ENCODE measurements at places on chromosomes 4 and X. TPM values are rescaled to one million over a fixed set of nuclear protein-coding genes. Genes with fewer than 3 reads are reported as not detected.

DNA sequence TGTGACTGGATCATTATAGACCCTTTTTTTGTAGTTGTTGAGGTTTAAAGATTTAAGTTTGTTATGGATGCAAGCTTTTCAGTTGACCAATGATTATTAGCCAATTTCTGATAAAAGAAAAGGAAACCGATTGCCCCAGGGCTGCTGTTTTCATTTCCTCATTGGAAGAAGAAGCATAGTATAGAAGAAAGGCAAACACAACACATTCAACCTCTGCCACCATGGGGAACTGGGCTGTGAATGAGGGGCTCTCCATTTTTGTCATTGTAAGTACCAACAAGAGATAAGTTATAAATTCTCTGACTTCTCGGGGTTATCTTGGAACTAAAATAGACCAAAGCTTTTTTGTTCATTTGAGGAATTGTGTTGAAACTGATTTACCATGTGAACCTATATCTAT lies at the start of gene CYBB:
CYBB (plus strand) TSS at position 203 of the 400 bp plus-strand sequence; CDS start at position 222, 19 bp downstream.
- DNase-seq, result no peak

DNA sequence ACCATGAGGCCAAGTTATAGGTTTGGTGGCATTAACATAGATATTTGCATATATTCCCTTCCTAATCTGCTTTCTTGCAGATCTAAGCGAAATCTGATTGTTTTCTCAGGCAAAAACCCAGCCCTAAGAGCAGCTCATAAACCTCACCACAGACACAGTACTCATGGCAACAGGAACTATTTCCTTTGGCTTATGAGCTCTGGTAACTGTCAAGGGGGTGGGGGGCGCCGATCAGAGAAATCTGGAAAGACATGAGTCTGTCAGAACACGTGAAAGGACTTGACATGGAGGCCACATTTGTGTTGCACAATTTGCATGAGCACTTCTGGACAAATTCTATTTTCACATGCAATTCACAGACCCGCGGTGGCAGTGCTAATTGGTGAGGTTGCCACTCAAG lies 83.7 kb downstream of the MGST2 start:
- DNase-seq, result no peak

- DNase-seq, result no peak
These were observed 114.8 kb downstream of the HMX1 start for GRCh38 chr4:8756816-8757215.

DNA sequence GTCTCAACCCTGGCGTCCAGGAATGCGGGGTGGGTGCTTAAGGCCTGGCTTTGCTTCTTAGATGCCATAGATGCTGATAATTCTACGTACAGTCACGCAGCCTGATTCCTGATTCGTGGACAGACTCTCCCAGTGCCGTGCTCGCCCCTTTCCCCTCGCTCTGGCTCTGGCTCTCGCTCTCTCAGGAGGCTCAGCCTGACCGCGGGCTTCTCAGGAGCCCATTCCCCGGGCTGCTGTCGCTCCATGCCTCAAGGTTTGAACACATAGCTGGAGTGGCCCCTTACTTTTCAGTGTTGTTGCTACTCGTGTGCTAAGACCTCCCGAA lies 59.2 kb upstream of the ZC4H2 start:
- peak; percentile 28 for DNase-seq

- peak; percentile 60 for DNase-seq
These were observed 516.6 kb downstream of the PPARGC1A start for GRCh38 chr4:23373261-23373660.

- DNase-seq, result no peak
These were observed 40.2 kb downstream of the SH3KBP1 start for GRCh38 chrX:19846995-19847790.

GRCh38 chr4:5389756-5390310 lies 318.5 kb downstream of the EVC2 start:
- DNase-seq, result no peak

- DNase-seq, result no peak
These were observed 150.3 kb downstream of the MSL3 start for GRCh38 chrX:11908371-11908770.

DNA sequence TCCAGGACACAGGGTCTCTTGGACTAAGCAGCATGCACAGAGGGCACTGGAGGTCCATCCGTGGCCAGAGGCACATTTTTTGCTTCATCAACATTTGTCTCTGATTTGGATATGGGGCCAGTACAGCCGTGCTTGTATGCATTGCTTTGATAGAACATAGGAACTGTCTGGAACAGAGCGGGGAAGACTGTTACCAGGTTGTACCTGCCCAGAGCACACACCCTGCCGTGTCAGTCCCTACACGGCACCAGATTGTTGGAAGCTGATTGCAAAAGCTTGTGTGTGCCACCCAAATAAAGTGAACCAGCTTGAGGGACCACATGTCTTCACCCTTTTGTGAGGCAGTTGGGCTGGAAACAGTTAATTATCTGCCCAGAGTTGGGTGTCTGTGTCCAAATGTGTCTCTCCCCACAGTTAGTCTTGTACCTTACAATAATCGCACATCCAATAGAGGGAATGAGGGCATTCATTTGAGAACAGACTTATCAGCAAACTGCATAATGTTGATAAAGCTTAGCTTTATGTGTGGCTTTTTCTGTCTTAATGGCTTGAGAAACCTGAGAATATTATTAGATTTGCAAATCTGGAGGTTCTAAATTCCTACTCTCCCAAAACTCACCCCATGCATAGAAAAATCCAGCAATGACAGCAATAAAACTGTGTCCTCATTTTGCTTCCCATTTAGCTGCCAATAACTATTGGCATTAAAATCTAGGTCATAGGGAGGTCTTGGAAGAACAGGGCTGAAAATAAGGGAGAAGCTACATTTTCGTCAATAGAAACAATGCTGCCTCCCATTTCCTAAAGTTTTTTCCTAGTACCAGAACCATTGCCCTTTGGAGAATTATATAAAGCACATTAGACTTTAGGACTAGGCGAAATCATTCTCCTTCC lies 21.2 kb downstream of the KLF3 start:
- no peak for DNase-seq

DNA sequence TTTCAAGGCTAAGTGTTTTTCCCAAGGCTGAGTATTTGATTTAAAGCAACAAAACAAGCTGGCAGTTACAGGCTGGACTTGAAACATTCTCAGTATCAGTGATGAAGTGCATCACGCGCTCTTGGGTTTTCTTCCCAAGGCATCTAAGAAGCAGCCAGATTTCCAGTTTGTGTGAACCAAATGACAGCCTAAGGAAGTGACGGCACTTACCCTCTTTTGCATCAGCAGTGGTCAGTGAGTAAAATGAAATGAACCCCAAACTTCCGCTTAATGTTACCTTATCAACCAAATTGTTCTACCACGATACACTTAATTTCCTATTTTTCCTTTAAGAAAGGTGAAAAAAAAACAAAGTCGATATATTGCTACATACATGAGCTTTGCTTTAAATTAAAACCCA lies 15.8 kb upstream of the GYPE start:
- no peak for DNase-seq

DNA sequence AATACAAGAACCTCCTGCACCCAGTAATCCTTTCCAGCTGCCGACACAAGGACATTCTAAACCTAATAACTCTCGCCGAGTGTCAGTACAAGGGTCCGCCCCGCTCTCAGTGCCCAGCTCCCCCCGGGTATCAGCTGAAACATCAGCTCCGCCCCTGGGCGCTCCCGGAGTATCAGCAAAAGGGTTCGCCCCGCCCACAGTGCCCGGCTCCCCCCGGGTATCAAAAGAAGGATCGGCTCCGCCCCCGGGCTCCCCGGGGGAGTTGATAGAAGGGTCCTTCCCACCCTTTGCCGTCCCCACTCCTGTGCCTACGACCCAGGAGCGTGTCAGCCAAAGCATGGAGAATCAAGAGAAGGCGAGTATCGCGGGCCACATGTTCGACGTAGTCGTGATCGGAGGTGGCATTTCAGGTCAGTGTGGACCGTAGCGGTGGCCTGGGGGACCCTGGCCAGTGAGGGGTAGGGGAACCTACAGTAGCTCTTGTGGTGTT lies at the start of gene MAOA:
MAOA (plus strand) TSS at position 295 of the 490 bp plus-strand sequence; CDS start at position 338, 43 bp downstream.
- peak; percentile 88 for DNase-seq

DNA sequence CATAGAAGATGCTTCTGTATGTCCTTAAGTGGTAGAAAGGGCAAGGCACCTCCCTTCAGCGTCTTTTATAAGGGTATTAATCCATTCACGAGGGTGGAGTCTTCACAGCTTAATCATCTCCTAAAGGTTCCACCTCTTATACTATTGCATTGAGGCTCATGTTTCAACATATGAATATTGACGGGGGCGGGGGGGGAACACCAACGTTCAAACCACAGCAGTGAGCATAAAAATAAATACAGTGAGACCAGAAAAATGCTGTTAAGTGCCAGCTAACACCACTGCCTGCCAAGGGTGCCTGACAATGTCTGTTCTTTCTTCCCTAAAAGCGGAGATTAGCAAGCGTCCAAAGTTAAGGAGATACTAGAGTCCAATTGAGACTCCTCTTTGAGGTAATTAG lies 323.3 kb downstream of the STK32B start:
- DNase-seq, result no peak

DNA sequence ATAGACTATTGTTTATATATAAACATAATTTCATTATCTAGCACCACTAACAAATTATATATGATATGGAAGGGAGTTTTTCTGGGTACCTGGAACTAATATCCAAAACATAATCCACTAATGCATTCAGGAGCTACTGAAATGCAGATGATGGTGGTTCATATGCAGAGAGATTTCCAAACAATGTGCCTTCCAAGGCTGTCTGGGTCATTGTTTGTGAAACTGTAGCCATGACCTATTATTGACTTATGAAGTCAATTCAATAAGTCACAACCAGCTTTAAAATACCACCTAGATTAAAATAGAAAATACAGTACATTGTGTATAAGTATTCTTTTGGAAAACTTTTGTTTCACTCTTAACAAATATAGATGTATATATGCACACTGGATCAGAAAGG lies 237.0 kb upstream of the PRPS2 start:
- DNase-seq, result no peak

GRCh38 chrX:24113181-24113580 lies 36.3 kb upstream of the ZFX start:
- no peak for DNase-seq

DNA sequence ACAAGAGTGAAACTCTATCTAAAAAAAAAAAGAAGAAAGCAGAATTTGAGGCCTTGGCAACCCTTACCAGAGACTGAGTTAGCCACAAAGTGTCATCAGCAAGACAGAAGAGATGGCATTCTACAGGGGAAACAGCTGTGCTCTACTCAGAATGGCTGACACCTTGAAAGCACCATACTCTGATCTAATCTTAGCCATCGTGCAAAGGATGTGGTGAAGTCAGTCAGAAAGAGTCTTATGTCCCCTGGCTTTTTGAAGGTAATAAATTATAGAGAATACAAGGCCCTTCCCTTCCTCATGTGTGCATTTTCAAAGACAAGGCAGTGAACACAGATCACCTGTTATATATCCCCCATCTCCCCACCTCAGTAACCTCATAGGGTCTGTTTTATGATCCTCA lies 13.2 kb downstream of the CLNK start:
- no peak for DNase-seq

GRCh38 chr4:159015841-159016240 lies 87.0 kb upstream of the RAPGEF2 start:
- no peak for DNase-seq

DNA sequence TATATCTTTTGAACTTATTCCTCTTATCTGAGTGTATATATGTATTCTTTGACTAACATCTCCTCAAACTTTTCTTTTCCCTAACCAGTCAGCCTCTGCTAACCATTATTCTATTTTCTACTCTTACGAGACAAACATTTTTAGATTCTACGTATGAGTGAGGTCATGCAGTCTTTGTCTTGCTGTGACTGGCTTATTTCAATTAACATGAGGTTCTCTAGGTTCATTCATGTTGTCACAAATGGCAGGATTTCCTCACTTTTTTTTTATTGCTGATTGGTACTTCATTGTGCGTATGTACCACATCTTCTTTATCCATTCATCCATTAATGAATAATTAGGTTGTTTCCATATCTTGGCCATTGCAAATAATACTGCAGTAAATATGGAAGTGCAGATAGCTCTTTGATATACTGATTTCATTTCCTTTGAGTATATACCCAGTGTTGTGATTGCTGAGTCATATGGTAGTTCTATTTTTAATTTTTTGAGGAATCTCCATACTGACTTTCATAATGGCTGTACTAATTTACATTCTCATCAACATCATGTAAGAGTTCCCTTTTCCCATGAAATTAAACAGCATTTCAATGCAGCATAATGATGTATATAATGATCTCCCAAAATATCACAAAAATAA lies 80.1 kb downstream of the HS3ST1 start:
- no peak for DNase-seq

- DNase-seq, result peak; percentile 32
These were observed 4.5 kb upstream of the RHOH start for GRCh38 chr4:40192114-40193015.

DNA sequence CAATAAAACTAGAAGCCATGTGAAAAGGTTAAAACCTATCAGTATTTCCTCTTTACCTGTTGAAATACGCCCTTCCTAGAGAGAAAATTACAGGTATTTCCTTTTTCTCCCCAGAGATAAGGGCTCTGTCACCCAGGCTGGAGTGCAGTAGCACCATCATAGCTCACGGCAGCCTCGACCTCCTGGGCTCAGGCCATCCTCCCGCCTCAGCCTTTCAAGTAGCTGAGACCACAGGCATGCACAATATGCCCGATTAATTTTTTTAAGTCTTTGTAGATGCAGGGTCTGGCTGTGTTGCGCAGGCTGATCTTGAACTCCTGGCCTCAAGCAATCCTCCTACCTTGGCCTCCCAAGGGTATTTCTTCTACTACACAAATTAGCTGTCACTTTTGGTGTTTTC lies 154.4 kb downstream of the HNRNPD start:
- no peak for DNase-seq

DNA sequence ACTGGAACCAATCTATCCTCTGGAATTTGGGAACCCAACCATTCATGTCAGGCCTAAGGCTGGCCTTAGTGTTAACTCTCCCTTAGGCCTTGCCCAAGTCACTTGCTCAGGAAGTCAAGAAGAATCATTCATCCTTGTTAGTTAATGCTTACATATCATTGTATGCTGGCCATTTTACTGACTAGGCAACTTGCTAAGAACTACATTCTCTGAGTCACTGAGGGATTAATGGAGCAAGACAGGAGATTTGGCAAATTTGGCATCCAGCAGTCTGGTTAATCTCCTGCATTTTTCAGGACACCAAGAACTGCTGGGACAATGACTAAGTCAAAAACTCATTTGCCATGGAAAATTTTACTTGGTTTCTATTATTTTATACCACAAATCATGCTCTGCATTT lies 115.8 kb upstream of the DDIT4L start:
- no peak for DNase-seq

- peak; percentile 22 for DNase-seq
These were observed 63.7 kb upstream of the CD99 start for GRCh38 chrX:2627272-2627867.

GRCh38 chrX:140764401-140764919 lies 54.9 kb downstream of the LINC00632 start:
- no peak for DNase-seq

Gene TRAM1L1
- total RNA-seq, result 0.48 TPM

Gene PPID
- total RNA-seq, result 21.8 TPM

Gene SPANXD
- total RNA-seq, result not detected

Gene RADX
- 13.8 TPM for total RNA-seq

Gene EGFL6
- not detected for total RNA-seq

Gene UGT2B10
- not detected for total RNA-seq

Gene OPRPN
- not detected for total RNA-seq

Gene LAS1L
- 21.9 TPM for total RNA-seq

Gene DMP1
- not detected for total RNA-seq

Gene KIAA0232
- total RNA-seq, result 17.9 TPM

Gene SHROOM3
- total RNA-seq, result 445 TPM

Gene SPANXA1
- not detected for total RNA-seq

Gene DCK
- total RNA-seq, result 6.0 TPM

Gene MAGEA1
- not detected for total RNA-seq

Gene REPS2
- 18.4 TPM for total RNA-seq

Gene EDNRA
- 0.55 TPM for total RNA-seq

Gene HEPH
- 114 TPM for total RNA-seq

Gene MXRA5
- 2.1 TPM for total RNA-seq

All from transverse colon (tissue), 4 donors.